Cardiac muscle cell (in vitro differentiated cells and primary cell): ENCODE measurements at places on chromosomes 1 and 21.

DNA sequence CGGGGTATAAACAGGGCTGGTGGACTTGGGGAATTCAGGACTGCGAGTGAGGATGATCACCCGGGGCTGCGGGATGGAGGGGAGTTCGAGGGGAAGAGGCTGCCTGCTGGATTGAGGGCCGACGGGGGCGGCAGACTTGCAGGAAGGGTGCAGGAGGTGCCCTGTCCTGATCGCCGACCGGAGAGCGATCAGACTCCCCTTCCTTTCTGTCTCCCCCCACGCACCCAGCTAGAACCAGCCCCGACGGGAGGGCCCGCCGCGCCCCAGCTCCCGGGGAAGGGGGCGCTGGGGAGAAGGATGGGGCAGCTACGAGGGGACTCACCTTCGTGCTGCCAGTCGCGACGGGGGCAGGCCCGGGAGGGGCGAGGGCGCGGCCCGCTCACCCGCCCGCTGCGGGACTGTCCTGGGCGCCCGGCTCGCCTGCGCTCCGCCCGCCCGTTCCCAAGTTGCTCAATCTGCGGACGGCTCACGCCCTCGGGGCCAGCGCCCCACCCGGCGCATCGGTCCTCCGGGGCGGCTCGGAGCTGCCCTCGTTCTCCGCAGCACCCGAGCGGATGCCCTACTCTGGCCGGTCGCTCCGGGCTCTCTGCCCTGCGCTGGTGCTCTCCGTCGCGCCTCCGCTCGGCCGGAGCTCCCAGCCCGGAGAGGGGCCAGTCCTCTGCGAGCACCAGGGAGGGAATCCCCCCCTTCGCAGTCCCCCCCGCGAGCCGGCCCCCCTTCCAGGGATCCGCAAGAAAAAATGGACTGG, at the start of gene RSPO1:
Gene RSPO1 (minus strand): TSS at position 649 of the 748 bp plus-strand sequence. CDS start 5,231 bp downstream, outside the sequence.
- peak; percentile 50 for DNase-seq

DNA sequence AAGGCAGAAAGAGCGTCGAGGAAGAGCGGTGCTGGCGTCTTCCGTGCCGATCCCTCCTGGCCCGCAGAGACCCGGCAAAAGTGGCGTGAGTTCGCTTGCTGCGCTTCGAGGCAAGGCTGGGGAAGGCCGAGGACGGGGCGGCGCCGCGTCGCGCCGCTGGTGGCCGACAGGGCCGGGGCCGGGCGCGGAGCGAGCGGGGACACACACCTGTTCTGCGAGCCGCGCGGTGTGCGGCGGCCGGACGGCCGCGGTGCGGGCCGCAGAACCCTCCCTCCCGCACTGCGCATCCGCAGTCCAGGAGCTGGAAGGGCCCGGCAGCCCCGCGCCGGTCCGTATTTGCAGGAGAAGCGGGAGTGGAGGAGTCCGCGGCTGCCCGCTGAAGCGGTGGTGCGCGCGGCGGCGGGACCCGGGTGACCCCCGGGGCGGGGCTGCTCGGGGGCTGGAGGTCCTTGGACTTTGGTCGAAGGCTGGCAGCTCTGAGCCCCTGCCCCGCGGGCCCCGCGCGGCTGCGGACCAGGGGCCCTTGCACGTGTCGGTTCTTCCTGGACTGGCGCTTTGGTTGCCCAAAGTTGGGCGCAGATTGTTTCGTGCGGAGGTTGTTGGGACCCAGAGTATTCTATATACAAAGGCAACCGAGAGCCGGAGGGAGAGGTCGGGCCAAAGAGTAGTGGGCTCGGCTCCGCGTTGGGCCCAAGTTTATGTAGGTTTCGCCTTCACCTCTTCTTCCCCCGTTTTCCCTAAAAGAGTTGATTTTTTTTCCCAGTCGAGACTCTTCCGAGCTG, 2.6 kb downstream of the RNF220 start:
- DNase-seq = no peak

DNA sequence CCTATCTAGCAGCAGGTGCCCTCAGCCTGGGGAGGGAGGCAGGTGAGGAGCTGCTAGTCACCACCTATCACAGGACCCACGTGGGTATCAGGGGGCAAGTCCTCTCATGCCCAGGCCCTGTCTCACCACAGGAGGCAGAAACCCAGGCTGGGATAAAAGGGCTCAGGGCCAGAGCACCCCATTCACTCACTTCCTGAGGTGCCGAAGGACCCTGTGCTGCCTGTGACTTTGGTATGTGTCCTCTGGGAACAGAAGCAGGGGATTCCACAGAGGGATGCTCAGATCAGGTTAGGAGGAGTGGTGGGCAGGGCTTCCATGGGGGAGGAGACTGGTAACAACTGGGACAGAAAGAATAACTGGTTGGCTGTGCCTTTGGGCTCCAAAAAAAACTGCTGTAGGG, at the start of gene LCE1E:
Gene LCE1E (plus strand): TSS at position 181 of the 400 bp plus-strand sequence. CDS start 1,043 bp downstream, outside the sequence.
- no peak for DNase-seq

GRCh38 chr1:63902844-63903589, 129.2 kb downstream of the ROR1 start:
- peak; percentile 41 for DNase-seq

GRCh38 chr1:78759881-78760280, 110.2 kb downstream of the IFI44 start:
- no peak for DNase-seq

GRCh38 chr1:83954166-83954823, 44.6 kb downstream of the TTLL7 start:
- no peak for DNase-seq

DNA sequence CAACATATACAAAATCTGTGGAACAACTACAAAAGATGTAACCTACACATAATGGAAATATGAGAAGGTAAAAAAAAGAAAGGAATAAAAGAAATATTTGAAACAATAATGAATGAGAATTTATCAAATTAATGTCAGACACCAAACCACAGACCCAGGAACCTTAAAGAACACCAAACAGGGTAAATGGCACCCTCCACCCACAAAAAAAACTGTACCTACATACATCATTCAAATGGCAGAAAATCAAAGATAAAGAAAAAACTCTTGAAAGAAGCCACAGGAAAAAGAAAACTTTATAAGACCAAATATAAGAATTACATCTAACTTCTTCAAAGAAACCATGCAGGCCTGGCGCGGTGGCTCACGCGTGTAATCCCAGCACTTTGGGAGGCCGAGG, 54.0 kb downstream of the IL12RB2 start:
- DNase-seq = no peak
